Urothelium cell line (cell line): ENCODE measurements at places on chromosomes 16 and 17.
A peak's percentile ranks its signal among the peaks of the same experiment; 100 is the strongest.

DNA sequence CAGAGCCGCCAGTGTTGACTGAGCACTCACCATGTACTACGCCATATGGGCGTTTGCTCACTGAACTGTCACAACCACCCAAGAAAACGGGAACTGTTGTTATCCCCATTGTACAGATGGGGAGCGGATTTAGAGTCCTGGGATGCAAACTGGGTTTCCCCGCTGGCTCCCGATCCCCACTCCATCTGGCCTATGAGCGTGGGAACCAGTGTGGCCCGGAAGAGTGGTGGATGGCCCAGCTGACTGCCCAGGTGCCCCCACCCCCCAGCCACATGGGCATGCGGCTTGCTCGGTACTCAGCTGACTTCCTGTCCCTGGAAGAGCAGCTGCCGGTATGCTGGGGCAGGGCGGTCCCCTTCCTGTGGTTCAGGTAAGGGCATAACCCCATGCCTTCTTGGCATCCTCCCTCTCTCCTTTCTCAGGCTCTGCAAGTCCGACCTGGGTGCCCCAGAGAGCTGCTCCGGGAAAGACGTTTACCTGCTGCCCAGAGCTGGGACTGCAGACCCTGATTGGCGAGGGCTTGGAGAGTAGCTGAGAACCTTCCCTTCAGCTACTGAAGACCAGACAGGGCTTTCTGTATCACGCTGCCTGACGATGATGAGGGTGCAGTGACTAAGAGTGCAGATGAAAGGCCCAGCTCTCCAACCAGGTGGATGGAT is 16.2 kb downstream of the SOCS3 start:
- peak; percentile 82 for DNase-seq

DNA sequence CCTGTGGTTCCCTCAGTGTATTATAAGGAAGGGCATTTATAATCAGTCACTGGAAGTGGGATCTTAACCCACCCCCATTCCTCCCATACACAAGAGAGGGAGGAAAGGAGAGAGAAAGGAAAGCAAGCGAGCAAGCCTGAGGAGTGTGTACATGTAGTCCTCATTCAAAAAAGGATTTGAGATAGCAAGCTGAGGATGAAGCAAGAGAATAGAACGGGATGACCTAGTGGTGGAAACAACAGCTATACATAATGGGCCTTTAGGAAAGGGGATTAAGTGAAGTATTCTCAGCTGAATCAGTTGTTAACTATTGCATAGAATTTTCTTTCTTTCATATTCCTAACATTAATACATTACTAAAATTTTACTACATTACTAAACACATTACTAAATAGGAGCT is 281.4 kb downstream of the ZFHX3 start:
- no peak for DNase-seq

- DNase-seq, result no peak
Measured at GRCh38 chr17:14755002-14755401, 454.1 kb downstream of the HS3ST3B1 start.

DNA sequence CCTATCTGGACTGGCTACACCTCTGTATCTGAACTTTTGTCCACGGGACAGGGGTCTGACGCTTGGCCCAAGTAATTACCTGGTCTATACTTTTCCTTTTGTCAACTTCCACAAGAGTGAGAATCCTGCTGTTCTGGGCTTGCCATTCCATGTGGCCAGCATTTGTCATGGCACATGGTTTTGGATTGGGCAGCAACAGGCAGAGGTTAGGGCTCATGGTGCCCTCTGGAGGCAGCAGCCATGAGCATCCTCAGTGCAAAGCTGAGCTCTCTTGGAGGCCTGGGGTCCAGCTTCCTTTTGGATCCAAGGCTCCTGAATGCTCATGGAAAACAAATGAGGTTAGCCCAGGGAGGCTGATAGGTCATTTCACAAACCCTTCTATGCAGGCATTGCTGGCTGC is 7.5 kb upstream of the EDC4 start:
- peak; percentile 41 for DNase-seq

- peak; percentile 12 for DNase-seq
Measured at GRCh38 chr17:10243883-10244844, 45.8 kb upstream of the GAS7 start.

DNA sequence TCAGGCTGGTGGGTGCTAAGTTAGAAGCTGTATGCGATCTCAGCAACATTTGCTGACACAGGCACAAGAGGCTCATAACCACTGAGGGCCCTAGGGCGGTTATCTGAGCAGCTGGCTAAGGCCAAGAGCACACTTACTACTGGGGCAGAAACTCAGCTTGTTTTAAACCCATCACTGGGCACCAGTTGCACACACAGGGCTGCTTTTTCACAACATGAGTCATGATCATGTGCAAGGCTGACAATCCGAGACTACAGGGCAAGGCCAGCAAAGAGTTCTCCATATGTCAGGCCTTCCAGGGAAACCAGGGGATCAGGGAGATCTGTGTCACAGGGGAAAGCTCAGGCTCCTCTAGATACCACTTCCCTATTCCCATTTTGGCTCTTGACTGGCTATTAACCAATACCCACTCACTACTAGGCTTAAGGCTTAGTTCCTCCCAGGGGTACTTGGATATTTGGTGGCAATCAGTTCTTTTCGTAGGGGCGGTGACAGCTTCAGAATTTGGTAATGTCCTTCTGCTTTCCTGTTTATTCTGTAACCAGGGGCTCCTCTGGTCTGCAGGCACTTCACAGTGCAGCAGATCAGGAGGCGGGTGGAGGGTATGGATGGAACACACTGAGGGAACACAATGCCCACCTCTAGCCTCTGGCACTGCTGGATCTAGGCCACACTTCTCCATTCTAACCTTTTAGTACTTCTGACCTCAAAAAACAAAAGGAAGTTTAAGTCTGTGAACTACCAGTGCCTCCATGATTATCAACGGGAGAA is 44.9 kb upstream of the ERN1 start:
- DNase-seq, result no peak

- DNase-seq, result no peak
Measured at GRCh38 chr16:20948444-20948843, 47.9 kb downstream of the LYRM1 start.

DNA sequence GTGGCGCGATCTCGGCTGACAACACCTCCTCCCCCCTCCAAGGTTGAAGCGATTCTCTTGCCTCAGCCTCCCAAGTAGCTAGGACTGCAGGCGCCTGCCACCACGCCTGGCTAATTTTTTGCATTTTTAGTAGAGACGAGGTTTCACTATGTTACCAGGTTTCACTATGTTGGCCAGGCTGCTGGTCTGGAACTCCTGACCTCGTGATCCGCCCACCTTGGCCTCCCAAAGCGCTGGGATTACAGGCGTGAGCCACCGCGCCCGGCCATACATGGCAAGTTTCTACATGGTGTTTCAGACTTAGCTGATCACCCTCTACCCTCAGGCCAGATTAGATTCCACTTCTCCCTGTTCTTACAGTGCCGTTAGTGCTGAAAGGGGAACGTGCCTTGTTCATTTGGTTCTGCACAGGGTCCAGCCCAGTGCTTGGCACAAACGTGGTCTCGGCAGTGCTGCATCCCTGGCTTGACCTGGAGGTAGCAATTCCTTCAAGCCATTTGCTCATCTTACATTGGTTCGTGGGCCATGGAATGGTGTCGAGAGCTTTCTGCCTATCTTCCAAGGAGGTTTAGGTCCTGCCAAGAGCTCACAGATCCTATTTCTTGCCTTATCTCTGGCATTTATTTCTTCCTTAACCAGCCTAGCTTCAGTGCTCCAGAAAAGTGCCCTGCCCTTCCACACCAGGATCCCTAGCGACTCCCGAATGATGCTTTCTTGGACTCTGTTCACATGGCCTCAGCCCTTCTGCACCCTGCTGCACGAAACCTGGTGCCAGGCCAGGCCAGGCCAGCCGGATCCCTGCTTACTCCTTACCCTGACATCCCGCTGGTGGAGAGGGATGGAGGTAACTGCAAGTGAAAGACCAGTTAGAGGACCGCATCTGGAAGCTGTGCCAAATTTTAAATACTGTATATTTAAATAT is 14.8 kb upstream of the AURKB start:
- no peak for DNase-seq

- no peak for DNase-seq
Measured at GRCh38 chr16:74626741-74627416, 20.0 kb upstream of the GLG1 start.

DNA sequence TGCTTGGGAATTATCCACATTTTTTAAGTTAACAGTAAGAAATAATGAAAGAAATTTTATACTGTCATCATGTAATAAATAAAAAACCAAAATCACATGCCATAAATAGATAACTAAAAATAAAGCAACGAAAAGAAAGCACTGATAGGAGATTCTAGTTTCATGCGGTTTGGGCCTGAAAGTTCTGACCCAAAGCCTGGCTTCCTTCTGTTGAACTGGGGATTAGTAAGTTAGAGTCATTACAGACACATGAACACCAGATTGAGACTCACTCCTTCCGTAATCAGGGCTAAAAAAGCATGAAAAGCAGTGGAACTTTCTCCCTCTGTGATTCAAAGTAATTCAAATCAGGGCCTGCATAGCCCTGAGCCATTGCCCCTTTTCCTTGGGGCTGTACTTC is 13.2 kb upstream of the SLC6A2 start:
- no peak for DNase-seq

DNA sequence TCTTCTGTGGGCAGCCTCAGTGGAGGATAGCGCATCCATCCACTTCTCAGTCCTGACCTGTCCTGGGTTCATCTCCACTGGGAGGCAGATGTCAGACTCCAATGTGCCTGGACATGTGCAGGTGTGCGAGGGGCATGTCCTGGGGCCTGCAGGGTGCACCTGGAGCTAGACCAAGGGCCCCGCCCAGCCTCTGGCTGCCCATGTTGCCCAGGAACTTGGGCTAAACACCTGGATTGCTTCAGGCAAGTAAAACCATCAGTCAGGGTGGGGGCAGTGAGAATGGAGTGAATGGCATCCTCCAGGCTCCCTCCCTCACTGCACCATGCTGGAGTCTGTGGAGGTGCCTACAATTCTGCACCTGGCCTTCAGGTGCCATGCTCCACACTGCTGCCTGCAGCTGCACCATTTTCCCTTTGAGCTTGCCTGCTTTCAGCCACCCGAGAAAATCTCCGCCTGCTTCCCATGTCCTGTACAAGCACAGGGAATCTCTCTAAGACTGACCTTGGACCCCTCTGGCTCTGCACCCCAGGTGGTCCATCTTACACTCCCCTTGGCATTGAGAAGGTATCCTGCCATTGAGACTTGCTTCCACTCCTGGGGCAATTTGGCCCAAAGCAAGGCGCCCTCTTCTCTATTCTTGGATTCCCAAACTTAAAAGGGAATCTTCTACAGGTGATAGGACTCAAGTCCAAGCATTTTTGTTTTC is 2.1 kb upstream of the MFSD6L start:
- no peak for DNase-seq

- no peak for DNase-seq
Measured at GRCh38 chr17:50452630-50453300, 15.9 kb downstream of the CHAD start.

DNA sequence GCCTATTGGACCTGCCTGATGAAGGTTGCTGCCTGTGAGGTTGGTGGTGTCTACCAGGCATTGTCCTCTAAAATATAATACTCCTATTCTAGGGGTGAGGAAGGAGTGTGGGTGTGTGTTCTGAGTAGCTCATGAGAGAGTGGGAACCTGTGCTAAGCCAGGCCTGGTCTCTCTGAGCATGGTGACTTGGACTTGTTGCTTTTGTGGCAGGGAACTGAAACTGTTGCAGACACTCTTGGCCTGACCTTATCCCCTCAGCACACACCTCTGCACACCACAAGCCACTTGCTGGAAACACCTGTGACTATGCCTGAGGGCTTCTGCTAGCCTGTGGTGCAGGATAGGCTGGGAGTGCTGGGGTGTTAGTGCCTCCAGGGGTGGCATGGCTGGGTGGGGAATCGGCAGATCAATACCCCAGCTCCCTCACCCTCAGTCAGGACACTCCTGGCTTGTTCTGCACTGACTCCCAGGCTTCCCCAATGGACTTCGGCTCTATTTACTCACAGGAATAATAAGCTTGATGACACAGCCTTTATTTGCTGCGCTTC is 29.9 kb downstream of the PLCG2 start:
- no peak for DNase-seq

GRCh38 chr16:83803811-83804210 is 4.0 kb upstream of the HSBP1 start:
- DNase-seq, result no peak

DNA sequence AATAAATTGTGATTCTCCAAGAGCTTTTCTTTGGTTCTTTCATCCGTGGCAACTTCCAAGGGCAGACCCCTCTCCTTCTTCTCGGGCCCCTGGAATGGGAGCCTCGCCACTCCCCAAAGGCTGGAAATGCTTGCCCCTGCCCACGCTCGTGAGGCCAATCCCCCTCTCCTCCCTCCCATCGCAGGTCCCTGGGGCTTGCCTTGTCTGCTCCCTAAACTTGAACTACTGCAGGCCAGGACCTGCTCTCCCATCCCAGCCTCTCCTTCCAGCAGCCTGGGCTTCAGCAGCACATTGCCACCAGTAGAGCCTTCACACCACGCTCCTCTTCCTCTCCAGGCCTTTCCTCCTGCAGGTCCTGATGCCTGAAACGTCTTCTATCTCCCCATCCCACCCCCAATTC is 11.1 kb downstream of the PITPNM3 start:
- no peak for DNase-seq

GRCh38 chr16:1030473-1030901 is 42.1 kb upstream of the SSTR5 start:
- DNase-seq, result no peak

DNA sequence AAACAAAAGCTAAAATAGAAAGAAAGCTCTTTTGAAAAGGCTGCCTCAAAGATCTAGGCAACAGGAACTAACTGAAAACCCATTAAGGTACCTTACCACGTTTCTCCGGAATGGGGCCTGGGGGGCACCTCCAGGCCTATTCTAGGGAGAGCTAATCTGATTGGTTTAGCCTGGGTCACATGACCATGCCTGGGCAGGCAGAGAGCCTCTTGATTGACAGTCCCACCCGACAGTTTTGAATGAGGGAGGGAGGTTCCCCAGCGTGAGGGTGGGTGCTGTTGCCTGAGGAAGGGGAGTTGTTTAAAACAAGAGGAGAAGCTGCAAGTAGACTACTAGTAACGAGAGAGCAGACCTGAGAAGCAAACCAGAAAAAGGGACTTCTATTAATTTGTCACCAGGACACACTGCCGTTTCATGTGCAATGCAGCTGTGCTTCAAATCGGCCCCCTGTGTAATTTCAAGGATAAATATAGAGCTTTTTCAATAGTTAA is 143.4 kb upstream of the HS3ST2 start:
- peak; percentile 66 for DNase-seq

DNA sequence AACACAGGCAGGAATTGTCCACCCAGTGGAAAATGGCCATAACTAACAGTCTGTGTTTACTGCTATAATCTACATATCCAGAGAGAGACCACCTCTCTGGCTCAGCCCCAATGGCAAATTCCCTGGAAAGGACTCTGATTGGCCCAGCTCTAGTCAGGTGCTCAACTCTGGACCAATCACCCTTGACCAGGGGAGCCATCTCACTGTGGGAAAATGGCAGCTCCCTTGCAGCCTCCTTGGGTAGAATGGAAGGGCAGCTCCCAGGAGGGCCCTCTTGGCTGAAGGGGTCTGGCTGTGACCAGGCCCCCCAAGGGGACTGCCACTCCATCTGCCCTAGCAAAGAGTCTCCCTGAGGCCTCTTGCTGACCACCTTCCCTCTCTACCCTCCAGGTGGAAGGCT is 3.1 kb downstream of the ALOX15B start:
- no peak for DNase-seq
